ENCODE measurements at places on chromosomes 4 and X.

DNA sequence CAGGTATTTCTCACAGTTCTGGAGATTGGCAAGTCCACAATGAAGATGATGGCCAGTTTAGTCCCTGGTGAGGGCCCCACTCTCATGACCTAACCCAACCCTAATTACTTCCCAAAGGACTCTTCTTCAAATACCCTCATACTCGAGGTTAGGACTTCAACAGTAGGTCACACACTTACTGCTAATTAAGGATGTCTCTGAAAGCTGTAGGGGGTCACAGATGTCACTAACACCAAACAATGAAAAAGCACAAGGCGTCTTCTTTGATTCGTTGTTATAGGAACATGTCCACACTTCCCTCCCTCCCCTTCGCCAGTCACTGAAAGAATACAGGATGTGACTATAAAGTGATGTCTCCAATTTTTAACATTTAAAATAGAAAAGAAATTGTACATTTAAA lies 309.7 kb downstream of the PACRGL start:
- DNase-seq, result no peak

DNA sequence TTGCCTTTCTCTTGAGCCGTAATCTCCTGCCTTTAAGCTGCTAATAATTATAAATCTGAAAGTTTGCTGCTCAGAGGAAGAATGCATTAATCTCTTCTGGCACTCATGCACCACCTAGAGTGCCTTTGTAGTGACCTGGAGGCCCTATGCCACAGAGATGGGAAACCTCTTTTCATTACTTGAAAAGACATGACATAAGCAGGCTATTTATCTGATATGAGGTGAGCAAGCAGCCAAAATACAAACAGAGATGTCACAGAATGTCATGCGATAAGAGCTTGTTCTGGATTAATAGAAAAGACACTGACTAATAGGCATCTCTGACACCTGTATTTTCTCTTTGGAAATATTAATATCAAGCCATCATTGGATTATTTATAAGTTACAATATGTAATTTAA lies 42.3 kb downstream of the GABRB1 start:
- DNase-seq, result no peak

DNA sequence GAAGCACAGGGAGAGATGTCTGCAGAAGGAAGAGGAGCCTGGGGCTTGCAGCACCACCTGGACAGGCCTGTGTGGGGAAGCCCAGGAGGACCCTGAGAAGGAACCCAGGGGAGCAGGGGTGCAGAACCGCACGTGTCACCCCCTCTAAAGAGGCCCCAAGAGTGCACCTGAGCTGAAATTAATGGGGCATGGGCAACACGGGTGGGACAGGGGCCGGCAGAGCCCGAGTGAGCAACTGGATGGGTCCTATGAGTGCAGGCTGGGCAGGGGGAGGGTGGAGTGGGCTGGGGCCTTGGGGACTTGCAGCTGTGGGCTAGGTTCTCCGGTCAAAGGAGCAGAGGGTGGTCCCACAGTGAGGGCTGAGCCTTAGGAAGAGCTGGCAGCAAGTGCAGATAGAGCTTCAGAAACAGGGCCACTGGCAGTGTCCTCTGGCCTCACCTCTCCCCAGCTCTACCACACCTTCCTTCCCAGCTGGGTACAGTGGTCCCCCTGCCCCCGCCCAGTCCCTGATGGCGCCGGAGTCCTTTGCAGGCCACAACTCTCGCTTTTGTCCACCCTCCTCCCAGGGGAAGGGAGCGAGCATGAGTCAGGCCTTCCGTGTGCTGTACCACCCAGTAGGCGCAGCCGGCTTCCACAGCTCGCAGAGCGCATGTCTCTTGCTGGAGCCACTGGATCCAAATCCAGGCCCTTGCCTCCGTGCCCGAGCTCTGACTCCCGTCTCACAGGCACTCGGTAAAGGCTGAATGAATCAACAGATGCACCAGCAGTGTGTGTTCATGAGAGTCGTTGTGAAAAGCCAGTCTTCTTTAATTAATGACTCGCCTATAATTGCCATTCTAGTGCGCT lies 131.6 kb downstream of the HMX1 start:
- no peak for DNase-seq

DNA sequence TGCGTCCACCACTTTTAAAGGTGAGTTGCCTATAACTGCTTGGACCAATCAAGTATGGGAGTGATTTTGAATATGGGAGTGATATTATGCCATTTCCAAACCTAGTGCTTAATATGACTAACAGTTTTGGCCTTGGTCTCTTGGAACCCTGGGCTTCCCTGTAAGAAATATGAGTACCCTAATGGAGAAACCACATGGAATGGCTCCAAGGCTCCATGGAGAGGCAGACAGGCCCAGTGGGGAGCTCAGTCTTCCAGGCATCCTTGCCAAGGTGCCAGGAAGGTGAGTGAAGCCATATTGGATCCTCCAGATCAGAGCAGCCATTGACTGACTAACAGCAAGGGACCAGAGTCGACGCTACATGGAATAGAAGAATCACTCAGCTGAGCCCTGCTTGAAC lies 53.2 kb downstream of the MAML3 start:
- DNase-seq, result no peak

GRCh38 chr4:151784706-151785105 lies 23.9 kb upstream of the GATB start:
- DNase-seq, result no peak

- no peak for DNase-seq
Measured at GRCh38 chr4:66926687-66927086, 618.6 kb downstream of the CENPC start.

DNA sequence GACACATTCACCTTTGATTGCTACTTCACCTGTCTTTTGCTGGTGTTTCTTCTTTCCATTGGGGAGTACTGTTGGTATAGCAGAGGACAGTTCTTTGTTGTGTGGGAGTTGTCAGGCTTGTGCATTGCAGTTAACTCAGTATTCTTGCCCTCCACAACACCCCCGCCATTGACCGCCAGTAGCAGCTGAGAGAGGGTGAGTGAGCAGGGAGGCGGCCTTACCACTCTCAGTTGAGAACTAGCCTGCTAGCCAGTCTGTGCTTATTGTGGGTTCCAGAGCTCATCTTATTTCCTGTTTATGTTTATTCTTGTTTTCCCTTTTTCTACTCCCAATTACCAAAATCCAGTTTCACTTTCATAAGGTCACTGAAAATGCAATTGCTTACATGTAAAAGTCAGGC lies 52.2 kb downstream of the STIM2 start:
- no peak for DNase-seq

DNA sequence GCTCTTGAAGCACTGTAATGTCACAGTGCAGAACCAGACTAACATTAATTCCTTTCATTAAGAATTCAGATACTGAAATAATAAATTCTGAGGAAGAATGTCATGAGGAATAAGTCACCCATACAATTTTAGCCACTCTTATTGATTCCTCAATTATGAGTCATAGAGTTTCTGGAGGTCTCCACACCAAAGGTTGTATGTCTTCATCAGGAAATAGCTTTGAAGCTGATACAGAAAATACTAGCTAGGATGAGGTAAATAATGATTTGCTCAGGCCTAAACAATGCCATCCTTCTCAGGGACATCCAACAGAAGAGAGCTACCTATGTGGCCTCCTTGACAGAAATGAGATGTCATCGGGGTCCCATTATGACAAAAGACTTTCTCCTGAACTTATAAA lies 238.8 kb downstream of the OR13H1 start:
- no peak for DNase-seq

DNA sequence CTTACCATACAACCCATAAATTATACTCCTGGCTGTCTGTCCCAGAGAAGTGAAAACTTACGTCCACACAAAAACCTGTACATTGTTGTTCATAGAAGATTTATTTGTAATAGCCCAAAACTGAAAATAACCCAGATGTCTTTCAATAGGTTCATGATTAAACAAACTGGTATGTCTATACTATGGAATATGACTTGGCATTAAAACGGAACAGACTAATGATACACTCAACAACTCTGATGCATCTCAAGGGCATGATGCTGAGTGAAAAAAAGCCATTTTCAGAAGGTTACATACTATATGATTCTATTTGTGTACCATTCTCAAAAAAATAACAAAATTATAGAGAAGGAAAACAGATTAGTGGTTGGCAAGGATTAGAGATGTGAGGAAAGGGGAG lies 11.6 kb upstream of the MND1 start:
- DNase-seq, result no peak

DNA sequence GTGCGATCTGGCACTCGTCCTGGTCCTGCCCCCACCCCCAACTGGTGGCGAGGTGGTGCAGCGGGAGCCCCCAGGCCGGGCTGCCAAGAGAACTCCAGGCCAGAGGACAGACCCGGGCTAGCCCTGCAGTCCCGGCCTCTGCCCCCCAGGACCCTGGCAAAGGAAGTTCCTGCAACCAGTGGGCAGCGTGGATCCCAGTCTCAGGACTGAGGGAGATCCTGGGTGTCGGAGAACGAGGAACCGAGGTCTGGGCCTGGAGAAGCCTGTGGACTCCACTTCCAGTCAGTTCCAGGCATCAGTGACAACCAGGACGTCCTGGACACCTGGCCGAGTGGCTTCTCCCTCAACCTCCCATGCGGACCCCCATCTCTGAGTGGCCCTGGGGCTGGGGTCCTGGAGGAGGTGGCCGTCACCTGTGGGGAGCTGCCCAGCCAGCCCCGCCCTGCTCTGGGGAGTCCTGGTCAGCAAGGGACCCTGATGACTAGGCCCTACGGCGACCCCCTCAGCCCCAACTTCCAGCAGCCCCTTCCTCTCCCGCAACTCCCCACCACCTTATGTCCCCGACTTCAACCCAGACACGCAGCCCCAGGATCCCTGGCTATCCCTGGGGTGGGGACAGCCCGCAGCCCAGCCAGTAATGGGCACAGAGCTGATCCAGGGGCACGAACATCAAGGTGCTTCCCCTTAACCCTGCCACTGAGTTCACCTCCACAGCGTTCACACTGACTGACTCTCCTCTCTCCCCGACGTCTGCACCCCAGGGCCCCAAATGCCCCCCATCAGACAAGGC lies 53.7 kb upstream of the NKX1-1 start:
- DNase-seq, result no peak

DNA sequence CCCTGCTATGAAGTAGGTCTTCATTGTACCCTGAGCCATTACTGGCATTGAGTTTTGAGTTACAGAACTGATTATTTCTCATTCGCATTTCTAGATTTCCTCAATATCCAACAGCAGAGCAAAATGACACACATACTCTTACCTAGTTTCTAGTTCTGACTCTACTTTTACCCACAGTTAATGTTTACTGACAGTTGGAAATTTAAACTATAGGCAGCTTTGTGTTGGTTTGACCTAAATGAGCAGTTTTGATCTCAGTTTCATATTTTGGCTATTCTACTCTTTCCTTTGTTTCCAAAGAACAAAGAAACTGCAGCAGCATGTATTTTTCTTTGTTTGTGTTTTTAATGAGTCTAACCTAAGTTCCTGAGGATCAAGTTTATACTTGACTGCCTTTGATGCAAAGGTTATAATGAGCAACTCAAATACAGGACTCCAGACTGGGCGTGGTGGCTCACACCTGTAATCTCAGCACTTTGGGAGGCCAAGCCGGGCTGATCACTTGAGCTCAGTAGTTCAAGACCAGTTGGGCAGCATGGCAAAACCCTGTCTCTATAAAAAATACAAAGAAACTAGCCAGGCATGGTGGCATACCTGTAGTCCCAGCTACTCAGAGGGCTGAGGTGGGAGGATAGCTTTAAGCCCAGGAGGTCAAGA lies 30.4 kb downstream of the TXK start:
- DNase-seq, result no peak

DNA sequence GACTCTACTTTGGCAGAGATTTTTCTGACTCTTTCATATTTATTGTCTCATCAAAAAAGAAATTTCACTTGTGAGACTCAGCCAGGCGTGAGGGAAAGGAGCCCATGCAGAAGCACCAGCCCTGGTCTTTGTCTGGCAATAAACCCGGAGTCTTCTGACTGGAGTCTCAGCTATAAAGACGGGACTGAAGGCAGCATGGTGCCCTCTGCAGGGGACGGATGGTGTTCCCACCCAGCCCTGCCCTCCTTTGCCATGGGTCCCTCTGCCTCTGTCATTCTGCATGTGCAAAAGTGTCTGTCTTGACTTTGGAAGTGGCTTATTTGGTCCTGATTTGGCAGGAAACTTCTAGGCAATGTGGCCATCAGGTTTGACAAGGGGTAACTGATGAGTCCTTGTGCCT lies 14.2 kb downstream of the ZNF185 start:
- no peak for DNase-seq

DNA sequence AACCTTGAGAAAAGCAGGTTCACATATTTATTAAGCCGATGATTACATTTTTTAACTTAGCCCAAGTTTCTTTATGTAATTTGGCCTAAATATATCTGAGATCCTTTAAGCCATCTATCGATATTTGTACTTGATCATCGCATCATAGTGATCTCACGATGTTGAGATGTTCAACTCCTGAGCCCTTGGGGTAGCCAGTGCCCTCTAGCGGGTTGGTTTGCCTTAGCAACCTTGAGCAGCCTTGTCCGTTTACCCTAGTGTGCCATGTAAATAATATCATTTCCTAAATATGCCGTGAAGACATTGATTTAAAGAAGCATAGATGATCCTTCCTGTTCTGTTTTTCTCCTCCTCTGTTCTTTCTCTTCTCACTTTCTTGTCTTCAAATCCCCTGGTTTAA lies 432.2 kb downstream of the RPA4 start:
- DNase-seq, result no peak

GRCh38 chrX:16240231-16240905 lies 73.1 kb downstream of the MAGEB17 start:
- DNase-seq, result no peak

DNA sequence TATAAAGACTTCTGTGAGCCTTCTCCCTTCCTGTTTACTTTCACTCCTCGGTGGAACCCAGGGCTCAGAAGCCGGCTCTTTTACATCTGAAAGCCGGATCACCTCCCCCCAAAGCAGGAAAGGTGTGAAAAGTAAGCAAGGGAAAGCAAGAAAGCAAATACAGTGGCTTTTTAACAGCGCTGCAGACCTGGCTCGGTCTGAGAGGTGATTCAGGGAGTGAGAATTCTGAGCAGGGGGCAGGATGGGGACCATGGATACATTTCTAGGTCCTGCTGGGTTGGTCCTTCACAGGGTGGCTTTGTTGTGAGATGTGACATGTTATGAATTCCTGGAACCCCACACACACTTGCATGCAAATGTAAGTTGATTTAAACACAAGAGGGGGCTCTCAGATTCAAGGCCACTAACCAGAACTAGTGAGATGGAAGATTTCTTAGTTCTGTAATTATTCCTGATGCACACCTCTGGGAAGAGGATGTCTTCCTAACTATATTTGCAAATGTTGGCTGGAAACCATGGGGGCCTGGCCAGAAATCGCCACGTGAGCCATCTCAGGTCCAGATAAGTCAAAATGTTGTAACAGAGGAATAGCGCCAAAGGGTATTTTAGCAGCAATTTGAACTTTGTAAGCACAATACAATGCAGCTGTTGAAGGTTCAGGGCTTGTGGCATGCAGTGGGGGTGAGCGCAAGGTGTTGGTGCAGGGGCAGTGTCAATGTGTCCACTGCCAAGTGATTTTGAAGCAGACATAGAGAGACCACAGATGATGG lies 670.1 kb upstream of the LCORL start:
- no peak for DNase-seq

- DNase-seq, result no peak
Measured at GRCh38 chrX:40971736-40972135, 113.5 kb upstream of the USP9X start.

Data from NCI-H1417 treated with DMSO at 0.1 percent for 48 hours (cell line).